ENCODE measurements at places on chromosomes 4 and X. TPM values are rescaled to one million over a fixed set of nuclear protein-coding genes. Genes with fewer than 3 reads are reported as not detected.

DNA sequence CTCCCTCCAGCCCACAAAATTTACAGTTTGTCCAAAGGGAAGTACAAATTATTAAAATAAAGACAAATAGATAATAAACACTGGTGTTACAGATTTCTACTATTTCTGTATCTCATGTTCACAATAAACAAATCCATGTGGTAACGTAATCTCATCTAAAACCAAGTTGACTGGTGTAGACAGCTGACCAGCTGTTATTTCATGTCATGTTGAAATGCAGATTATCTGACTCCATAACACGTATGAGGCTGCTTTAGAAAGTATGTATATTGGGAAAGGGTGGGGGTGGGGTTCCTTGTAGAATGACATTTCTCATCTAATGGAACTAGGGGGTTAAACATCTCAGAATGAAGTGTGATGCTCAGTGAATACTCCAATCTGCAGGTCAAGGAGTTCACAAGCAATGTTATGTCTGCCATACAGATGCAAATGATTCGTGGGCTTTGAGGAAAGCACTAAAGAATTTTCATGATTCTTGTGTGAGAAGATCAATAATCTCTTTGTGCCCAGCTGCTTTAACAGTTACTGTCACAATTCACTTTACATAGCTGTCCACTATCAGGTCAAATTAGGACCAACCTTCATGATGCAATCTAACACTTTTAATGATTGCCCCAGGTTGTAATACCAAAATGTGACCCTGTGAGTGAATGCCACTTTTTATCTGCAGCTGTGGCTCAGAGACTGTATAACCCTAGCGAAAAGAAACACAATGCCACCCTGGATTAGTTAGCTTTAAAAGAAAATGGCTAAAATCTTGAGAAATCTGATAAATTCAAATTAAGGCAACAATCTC, 114.0 kb downstream of the ENOX2 start:
- DNase-seq, result no peak

DNA sequence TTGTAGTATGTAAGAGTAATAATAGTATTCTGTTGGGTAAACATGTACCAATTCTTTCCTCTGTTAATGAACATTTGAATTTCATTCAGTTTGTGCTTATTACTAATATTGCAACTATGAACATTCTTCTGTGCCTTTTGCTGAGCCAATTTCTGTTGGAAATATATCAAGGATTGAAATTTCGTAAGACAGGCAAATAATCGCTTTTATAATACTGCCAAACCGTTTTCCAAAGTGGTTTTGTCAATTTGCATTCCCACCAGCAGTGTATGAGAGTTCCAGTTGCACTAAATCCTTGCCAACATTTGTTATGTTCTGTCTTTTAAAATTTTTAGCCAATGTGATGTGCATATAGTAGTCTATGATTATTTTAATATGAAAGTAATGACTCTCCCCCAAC, 38.6 kb downstream of the MAGEB17 start:
- DNase-seq, result no peak

DNA sequence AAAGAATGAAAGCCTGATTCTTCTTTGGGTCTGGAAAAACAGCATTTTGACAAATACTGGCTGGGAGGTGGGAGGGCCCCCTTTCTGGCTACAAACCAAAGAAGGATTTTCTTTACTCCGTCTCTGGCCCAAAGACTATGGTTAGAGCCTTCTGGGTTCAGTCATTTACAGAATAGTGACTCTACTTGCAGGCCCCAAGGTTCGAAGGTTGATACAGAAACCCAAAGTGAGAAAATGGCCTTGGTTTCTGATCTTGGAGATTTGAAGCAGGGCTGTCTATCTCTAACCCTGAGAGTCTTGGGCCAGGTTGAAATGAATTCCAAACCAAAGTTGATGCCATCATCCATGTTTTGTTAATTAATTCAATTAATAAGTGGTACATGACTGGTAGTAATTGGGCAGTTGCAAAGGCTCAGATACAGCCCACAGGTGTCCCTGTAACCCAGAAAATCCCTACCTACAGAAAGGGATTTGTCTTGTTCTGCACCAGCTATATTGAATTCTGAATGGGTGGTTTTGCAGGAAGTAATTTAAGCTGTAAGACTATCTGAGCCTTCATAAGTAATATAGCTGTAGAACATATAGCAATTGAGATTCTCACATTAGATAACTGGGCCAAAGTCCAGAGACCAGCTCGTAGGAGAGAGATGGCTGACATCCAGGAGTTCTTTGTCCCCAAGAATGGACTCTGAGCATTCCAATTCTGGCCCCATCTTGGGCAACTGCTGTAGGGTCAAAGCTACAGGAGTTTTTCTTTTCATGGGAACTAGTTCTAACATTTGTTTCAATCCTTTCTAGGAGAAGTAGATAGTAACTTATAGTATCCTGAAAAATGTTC, 34.5 kb downstream of the CHRNA9 start:
- no peak for DNase-seq

GRCh38 chr4:102808009-102808408, 19.3 kb downstream of the UBE2D3 start:
- no peak for DNase-seq

GRCh38 chr4:1839282-1839681, 16.7 kb downstream of the LETM1 start:
- DNase-seq, result no peak

- DNase-seq, result no peak
Observed at GRCh38 chr4:28358606-28359005, 1498.0 kb downstream of the STIM2 start.

PABPC5 gene
- not detected for total RNA-seq

GATA1 gene
- total RNA-seq, result not detected

Measured in activated naive CD4-positive, alpha-beta T cell treated with anti-CD3 and anti-CD28 coated beads, Interleukin-2, amount 50 U/mL, for 72 hours (primary cell).